ENCODE measurements at places on chromosomes 11 and 22. TPM values are rescaled to one million over a fixed set of nuclear protein-coding genes. Genes with fewer than 3 reads are reported as not detected.

- DNase-seq = no peak
Observed at GRCh38 chr22:20165421-20165820, 14.6 kb upstream of the CCDC188 start.

- no peak for DNase-seq
Observed at GRCh38 chr22:50248196-50249081, 2.6 kb downstream of the HDAC10 start.

DNA sequence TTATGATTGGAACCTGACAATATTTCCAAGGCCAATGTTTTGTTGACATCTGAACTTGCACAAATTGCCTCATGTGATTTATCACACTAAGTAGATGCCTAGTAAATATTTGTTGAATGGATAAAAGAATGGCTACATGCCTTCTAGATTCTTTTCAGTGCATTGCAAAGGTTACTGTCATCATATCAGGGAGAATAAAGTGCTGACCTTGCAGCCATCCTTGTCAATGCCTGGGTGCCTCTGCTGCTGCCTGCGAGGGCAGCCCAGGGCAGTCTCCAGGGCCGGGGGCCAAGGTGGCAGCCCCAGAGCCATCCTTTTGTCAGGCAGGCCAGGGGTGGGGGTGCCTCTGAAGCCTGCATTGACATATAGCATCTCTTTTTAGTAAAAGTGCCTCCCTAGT, 325.6 kb upstream of the MTNR1B start:
- no peak for DNase-seq

GRCh38 chr11:99188221-99188620, 167.5 kb downstream of the CNTN5 start:
- DNase-seq = no peak

DNA sequence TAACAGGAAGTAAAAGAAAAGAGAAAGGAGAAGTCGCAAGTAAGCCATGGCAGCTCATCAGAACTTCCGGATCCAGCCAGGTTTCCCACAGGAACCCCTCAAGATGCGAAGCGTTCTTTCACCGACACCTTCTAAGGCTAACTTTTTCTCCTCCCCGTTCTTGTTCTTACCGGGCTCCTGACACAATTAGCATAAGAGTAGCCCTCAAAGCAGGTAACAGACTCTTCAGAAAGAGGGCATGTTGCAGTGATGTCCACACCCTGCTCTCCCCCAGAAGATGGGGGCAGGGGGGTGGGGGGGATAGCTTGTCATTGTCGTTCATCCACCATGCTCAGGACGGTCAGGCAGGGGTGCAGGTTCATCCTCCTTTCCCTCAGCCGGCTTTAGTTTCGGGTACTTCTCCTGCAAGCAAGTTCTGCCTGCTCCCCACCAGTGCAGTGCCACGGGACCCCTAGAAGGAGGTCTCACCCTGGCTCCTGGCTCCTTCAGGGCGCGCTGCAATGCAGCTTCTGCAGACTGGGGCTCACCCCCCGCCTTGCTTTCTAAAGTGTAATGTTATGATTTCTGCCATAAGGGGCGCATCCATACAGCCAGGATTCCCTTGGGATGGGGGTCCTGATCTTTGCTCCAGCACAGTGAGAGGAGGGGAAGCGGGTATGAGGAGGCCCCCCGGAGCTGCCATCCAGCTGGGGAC, 2.3 kb downstream of the OPCML start:
- no peak for DNase-seq

GRCh38 chr11:44633641-44634040, 68.2 kb downstream of the CD82 start:
- peak; percentile 28 for DNase-seq

DNA sequence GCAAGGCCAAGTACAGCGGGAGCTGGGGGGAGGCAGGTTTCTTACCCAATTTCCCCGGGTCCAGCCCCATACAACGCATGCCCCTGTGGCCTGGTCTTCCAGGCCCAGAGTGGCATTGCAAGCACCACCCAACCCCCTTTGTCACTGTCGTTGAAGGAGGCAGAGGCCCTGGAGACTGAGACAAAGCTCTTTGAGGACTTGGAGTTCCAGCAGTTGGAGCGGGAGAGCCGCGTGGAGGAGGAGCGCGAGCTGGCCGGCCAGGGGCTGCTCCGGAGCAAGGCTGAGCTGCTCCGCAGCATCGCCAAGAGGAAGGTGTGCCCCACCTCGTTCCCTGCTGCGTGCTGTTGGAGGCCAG, 27.8 kb downstream of the PHLDB1 start:
- no peak for DNase-seq

DNA sequence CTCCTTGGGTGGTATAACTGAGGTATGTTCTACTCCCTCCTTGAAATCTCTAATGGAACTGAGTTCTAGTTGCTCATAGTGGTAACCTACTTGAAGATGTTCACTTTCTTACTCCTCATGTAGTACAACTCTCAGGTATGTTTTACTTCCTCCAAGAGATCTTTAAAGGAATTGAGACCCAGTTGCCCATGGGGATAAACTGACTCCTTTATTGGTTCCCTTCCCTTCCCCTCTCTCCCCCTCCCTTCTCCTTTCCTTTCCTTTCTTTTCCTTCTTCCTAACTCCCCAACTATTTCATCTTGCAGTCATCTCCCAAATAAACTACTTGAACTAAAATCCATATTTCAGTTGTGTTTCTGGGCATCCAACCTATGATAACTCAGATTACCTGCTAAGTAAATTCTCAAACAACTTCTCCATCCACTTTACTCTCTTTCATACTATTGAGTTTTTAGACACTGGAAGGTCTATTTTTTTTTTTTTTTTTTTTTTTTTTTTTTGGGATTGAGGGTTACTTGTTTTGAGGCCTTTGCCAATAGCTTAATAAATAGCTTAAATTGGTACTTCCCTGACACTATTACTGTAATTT, 7.9 kb upstream of the TRIM68 start:
- DNase-seq = no peak

- no peak for DNase-seq
Observed at GRCh38 chr11:44885065-44885810, 65.4 kb downstream of the TP53I11 start.

GRCh38 chr22:39446239-39446721, 10.5 kb upstream of the MGAT3 start:
- peak; percentile 74 for DNase-seq

DNA sequence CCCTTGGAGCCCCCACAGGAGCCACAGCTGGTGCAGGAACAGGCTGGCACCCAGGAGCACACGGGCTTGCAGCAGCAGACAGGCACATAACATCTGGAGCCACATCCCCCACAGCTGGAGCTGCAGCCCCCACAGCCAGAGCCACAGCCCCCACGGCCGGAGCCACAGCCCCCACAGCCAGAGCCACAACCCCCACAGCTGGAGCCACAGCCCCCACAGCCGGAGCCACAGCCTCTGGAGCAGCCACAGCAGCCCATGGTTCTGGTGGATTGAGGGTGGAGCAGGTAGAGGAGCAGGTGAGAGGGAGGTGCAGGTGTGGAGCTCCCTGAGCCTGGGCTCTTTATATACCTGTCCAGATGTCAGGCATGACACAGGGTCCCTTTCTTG, at the start of gene KRTAP5-2:
TSS of gene KRTAP5-2 (minus strand) at position 301 of the 387 bp plus-strand sequence. CDS start at position 257, 44 bp downstream.
- DNase-seq = no peak

GRCh38 chr11:128472128-128473089, 114.9 kb downstream of the ETS1 start:
- DNase-seq = no peak

DNA sequence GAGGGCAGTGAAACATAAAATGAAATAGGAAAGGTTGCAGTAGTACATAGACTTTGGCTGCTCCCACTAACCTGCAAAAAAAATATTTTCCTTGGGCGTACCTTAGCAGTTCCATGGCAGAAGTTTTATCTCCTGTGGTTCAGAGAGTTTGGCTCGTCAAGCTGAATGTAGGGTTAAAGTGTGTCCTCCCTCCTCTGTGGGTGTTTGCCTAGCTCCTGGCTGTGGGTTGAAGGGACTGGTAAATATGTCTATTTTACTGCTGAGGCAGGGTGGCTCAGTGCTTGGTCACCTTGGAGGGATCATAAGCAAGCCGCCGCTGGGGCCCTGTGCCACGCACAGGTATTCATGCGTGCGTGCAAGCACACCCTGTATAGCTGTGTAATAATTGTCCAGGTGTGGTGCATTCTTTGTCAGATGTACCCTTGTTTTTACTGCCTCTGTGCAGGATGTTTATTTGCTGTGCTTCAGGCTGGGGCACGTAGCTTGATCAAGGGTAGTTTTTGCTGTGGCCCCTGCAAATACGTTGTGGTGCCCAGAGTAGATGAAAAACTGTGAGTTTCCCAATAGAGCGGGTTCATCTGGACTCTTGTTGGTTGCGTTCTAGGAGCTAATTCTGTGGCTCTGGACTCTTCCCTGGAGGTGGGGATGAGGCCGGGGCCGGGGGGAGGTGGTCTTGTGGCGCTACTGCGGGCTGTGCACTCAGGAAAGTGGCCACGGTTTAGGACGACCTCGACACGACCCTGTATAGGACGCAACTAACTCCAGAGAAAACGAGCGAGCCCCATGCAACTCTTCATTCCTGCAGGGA, 732 bp upstream of the SORL1 start:
- DNase-seq = no peak

DNA sequence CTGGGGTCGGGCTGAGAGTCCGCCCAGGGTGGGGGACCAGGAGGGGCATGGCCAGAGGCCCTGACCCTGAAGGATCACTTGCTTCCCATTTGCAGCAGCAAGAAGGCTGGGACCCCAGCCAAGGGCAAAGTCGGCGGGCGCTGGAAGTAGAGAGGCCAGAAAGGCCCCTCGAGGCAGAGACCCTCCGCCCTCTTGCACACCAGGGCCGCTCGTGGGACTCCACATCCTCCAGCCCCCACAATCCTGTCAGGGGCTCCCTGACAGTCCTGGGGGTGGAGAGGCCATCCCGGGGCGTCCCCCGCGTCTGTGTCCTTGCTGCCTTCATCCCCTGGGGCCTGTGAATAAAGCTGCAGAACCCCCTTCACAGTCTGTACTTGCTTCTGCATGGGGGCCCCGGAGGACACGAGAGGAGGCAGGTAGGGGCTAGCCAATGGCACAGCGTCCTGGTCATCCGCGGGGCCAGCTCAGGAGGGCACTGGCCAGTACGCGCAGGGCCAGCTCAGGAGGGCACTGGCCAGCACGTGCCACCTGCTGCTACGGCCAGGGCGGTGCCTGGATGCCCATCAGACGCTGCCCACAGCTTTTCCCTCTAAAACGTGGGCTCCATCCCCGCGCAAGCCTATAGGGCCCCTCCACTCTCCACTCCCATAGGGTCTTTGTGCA, 8.7 kb upstream of the MRPL23 start:
- DNase-seq = no peak

DNA sequence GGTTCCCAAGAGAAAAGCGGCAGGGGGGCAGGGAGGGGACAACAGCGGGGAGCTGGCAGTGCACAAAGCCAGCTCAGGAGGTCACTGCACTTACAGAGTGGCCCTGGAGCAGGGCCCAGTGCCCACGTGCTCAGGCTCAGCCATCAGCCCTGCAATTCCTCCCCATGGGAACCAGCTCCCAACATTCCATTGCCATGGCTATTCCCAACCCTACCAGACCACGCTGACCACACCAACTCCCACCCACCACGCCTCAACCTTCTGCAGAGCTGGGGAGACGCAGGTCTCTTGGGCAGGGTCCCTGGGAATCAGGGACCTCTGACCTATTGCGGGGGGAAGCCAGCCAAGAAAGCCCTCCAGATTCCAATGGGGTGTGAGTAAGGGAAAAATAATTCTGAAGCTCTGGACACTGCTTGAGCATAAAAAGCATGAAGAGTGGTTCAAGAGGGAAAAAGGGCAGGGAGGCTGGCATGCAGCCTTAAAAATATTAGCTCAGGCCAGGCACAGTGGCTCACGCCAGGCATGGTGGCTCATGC, 38.3 kb upstream of the TFIP11 start:
- no peak for DNase-seq

GRCh38 chr22:38449776-38450175, 5.2 kb downstream of the KCNJ4 start:
- DNase-seq = no peak

DNA sequence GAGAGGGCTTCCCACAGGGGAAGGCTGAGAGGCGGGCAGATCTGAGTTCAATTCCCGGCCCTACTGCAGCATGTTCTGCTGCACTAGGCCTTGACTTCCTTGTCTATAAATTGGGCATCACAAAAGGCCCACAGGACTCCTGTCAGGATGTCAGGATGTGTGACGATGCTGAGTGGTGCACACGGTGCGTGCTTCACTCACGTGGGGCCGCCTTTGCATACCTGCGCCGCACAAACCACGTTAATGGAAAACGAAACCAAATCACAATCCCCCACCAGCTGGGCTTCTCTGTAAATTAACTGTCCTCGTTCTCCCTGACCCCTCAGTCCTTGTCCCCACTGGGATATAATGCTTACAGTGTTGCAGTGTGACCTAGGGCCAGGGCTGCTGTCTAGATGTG, 32.3 kb upstream of the TSPAN18 start:
- DNase-seq = no peak

DNA sequence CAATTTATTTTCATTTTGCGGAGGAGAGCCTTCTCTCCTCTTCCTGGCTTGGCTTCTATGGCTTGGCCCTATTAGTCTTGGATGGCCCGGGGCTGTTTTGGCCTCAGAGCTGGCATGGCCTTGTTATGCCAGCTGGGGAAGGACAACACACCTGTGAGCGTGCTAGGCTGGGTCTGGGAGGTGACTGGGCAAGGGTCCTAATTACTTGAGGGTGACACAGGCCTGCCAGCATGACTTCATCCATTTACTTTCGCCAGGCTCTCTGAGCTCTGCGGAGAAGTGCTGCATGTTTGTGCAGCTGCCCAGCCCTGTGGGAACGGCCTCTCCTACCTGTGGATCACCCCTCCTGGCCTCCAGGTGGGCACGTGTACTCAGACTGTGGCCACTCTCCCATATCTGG, 153.6 kb downstream of the SNX19 start:
- no peak for DNase-seq

GRCh38 chr11:43601511-43601910, 79.0 kb upstream of the HSD17B12 start:
- no peak for DNase-seq

GRCh38 chr11:101914341-101914737, 471 bp upstream of the CEP126 start:
- no peak for DNase-seq

DEPDC7 gene
- total RNA-seq = 4.4 TPM

BCO2 gene
- 0.31 TPM for total RNA-seq

PRG3 gene
- total RNA-seq = not detected

NAALAD2 gene
- 1.8 TPM for total RNA-seq

OR51B5 gene
- not detected for total RNA-seq

NTM gene
- total RNA-seq = 13.8 TPM

OR2D2 gene
- 0.26 TPM for total RNA-seq

GLB1L2 gene
- 2.4 TPM for total RNA-seq

ENTHD1 gene
- total RNA-seq = not detected

MMP10 gene
- 0.20 TPM for total RNA-seq

INPPL1 gene
- 207 TPM for total RNA-seq

All from H9 (cell line).